H1 (cell line): ENCODE measurements at places on chromosomes 6 and 20. TPM values are rescaled to one million over a fixed set of nuclear protein-coding genes. Genes with fewer than 3 reads are reported as not detected.

EEF1E1 gene
- polyA plus RNA-seq, result 62.0 and 112 TPM in 2 replicates

- no peak overlapping the region for H3K4me3 ChIP-seq
- no peak for DNase-seq
- no peaks in the 10 kb centered on the region for H3K4me1 ChIP-seq
- H3K27ac ChIP-seq, result no peak overlapping the region
- no peaks in the 10 kb centered on the region for H3K27me3 ChIP-seq
These were observed 317.8 kb upstream of the SULF2 start for GRCh38 chr20:48102931-48103660.

PTCRA gene
- not detected in 2 replicates for polyA plus RNA-seq

ARMH2 gene
- not detected in 2 replicates for polyA plus RNA-seq

GRCh38 chr6:126388104-126388598, 48.2 kb downstream of the CENPW start:
- H3K4me1 ChIP-seq, result no peaks in the 10 kb centered on the region
- H3K4me3 ChIP-seq, result no peak overlapping the region
- H3K27me3 ChIP-seq, result peaks cover 1% of the 10 kb centered on the region
- no peaks in the 10 kb centered on the region for H3K36me3 ChIP-seq
- DNase-seq, result no peak

STK38 gene
- polyA plus RNA-seq, result 6.2 and 8.1 TPM in 2 replicates

DNA sequence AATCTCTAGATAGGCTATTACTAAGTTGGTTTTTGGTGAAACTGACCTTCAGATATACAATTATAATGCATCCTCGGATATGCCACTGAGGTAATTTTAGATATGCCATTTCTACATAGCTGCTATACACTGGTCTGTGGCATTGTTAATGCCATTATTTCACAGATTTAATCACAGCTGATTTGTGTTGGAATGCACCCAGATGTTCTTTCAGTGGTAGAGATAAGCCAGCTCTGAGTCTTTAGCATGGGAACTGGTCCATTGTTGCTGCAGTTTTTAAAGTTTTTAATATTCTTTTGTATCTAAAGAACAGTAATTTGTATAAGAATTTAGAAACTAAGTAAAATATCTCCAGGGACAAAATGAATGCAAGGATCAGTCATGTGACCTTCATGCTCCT, 6.8 kb downstream of the TMX4 start:
- no peaks in the 10 kb centered on the region for H3K36me3 ChIP-seq
- no peak for DNase-seq
- H3K4me1 ChIP-seq, result no peaks in the 10 kb centered on the region
- H3K4me3 ChIP-seq, result no peak overlapping the region
- H3K27ac ChIP-seq, result no peak overlapping the region

ASIP gene
- not detected in 2 replicates for polyA plus RNA-seq

ECT2L gene
- polyA plus RNA-seq, result not detected in 2 replicates
